ENCODE measurements at places on chromosomes 1 and 21.

DNA sequence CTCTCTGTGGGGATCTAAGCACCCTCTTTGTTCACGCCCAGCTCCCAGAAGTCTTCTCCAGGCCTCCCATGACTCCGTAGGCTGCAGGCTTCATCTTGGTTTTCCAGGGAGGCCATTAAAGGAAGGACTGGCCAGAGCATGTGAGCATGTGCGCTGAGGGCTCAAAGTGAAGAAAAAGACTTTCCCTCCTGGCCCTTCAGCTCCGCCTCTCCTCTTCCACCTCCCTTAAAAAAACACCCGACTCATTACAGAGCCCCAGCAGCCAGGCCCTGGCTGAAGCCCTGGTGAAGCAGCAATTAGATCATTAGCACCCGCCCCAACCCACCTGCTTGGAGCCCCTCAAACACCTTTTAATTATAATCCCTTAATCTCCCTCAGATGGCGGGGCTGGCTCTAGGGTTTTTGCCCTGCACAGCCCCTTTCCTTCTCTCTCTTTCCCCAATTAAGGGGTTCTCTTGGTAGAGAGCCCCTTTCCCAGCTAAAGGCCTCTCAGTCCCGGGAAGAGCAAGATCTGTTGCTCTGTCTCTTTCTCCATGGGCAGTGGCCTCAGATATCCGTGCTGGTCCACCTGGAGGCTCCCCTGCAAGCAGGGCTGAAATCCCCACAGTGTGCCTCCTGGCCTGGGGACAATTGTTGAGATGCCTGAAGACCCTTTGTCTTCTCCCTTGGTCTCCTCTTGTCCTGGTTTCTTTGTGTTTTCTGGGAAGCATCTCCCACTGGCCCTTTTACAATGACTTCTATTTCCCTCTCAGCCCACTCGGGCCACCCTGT, 30.5 kb downstream of the RHBG start:
- DNase-seq, result no peak

GRCh38 chr1:99634971-99635624, 10.8 kb upstream of the PALMD start:
- DNase-seq, result no peak

DNA sequence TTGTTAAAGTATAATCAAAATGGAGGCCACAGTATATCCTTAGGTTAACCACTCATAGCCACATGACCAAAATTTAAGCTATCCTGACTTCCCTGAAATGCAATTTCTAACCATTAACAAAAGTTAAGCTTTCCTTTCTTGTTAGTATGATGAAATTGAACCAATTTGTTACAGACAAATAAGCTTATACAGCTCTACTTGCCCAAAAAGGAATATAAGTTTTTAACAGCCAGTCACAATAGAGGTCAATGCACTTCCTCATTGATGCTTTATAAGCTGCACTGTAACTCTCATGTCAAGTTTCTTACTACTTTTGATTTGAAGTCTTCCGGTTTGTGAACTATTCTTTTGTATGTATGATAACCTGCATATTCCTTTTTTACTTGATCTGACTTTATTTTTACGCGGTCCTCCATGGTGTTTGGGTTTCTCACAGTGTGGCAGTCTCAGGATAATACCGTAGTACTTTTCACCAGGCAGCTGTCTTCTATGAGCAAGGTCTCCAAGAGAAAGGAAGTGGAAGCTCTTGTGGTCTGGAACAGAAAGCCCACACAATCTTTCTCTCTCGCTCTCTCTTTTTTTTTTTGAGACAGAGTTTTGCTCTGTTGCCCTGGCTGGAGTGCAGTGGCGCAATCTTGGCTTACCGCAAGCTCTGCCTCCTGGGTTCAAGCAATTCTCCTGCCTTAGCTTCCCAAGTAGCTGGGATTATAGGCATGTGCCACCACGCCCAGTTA, 331.6 kb downstream of the SRGAP2C start:
- no peak for DNase-seq

DNA sequence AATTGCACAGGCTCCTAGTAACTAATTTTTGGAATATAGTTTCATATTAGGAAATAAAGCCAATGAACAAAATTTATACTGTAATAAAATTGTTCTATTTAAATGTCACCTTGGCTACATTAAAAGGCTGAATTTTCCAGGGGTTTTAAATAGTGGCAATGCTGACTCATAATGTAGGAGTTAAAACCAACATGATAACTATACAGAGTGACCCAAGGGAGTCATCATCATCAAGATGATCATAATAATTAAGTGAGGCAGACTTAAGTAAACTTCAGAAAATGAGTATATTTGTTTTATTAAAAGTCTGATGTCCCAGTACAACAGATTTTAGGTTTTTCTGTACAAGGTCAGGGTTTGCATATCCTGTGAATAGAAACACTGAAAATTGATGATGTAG, 183.4 kb downstream of the PLPPR4 start:
- DNase-seq, result no peak

DNA sequence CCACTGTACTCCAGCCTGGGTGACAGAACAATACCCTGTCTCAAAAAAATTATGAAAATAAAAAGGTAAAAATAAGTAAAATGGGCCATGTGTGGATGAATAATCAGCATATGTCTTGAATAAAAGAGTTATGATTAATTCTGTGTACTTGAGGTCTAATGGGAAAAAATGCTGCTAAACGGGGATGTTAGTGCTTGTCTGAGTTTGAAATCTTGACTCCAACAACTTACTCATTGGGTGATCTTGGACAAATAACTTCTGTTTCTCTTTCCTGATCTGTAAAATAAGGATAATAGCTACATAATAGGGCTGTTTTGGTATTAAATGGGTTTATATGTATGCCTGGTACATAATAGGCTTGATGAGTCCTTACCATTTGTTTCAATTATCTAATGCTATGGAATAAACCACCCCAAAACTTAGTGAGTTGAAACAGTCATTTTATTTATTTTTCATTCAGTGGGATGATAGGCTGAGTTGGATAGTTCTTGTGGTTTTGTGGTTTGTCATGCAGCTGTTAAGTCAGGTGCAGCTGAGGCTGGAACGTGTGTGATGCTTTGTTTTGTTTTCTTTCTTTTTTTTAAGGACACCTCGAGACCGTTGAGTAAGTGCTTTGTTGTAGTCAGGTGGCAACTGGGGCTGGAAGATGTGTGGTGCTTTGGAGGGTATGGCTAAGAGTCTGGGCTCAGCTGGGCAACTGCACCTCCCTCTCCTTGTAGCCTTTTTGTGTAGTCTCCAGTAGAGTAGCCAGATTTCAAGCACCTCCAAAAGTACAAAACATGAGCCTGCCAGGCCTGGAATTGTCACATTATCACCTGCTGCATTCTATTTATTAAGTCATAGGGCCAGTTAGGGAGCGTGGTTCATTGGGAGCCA, 4.9 kb downstream of the MDM4 start:
- no peak for DNase-seq
